ENCODE measurements at places on chromosomes 16 and 17.

GRCh38 chr16:89573826-89574680 lies 1.5 kb upstream of the CPNE7 start:
- no peak for DNase-seq

GRCh38 chr16:79897453-79898146 lies 297.1 kb upstream of the MAF start:
- no peak for DNase-seq

GRCh38 chr17:27798376-27798775 lies 2.0 kb downstream of the NOS2 start:
- no peak for DNase-seq

- peak; percentile 13 for DNase-seq
Measured at GRCh38 chr17:28711723-28712031, at the start of gene PROCA1. PROCA1 (minus strand) TSS chr17:28711888; CDS start chr17:28711660, 228 bp downstream.

GRCh38 chr17:50372758-50373556 lies at the start of the genes EME1 and MRPL27:
EME1 (plus strand) TSS chr17:50373229; CDS start chr17:50375209, 1,980 bp downstream.
MRPL27 (minus strand) TSS chr17:50373184; CDS start chr17:50373170, 14 bp downstream.
- peak; percentile 72 for DNase-seq

DNA sequence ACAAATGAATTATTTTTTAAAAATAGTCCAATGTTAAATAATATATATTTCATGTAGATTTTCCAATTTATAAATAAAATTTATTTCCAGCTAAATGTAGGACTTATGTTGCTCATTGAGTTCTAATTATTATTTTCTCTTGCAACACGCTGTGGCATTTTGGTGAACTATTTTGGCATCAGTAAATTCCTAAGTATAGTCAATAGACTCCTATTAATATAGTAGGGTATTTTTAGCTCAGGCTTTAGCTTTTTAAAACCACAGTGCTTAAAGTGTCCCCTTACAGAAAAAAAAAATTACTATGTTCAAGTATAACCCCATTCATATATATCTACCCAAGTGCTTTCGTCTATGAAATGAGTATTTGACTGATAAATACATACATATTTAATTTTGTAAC lies 919.2 kb upstream of the SOX9 start:
- no peak for DNase-seq

- DNase-seq: no peak
Measured at GRCh38 chr17:41959030-41959335, 7.6 kb upstream of the CNP start.

GRCh38 chr16:77212741-77213541 lies 13.7 kb downstream of the SYCE1L start:
- DNase-seq: peak; percentile 17

DNA sequence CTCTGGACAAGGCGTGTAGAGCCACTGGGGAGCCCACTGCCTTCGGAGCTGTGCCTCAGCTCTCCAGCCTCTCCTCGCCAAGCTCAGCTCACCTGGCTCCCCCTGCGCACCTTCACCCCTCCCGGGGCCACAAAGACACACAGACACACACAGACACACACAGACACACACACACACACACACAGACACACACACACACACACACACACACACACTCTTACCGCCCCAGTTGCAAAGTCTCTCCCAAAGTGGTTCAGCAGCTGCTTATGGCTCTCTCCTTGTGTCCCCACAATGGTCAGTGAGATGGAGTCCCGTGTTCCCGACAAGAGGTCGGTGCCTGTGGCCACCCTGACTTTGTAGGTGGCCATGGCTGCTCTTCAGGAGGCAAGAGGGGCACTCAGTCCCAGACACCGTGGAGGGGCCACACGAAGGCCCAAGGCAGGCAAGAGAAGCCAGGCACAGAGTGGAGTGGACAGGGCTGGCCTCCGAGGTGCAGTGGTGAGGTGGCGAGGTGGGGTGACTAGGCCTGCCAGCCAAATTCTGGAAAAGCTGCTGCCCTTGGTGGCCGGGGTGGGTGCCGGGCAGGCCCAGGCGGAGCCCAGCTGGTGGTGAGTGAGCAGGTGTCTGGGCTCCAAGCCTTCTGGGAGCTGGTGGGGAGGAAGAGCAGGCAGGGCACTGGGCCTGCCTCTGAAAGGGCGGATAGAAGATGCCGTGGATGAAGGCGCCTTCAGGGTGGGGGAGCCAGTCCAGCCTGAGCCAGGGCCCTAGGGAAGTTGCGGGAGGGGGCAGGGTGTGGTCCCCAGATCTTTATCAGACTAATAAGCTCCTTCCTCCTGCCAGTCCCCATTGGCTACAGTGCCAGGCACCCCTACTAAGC lies at the start of gene ALOX12B:
ALOX12B (minus strand) TSS at position 642 of the 877 bp plus-strand sequence; CDS start at position 368, 274 bp downstream.
- no peak for DNase-seq

DNA sequence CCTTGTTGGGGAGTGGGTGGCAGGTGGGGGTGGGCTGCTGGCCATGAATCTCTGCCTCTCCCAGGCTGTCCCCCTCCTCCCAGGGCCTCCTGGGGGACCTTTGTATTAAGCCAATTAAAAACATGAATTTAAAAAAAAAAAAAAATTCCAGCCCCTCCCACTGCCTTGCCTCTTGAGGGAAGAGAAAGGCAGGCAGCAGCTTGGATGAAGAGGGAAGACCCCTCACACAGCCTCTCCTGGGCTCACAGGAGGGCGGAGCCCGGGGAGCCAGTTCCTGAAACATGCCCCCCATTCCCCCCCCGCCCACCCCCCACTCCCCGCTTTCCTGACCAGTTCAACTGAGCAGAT lies 1.8 kb upstream of the TCAP start:
- no peak for DNase-seq

DNA sequence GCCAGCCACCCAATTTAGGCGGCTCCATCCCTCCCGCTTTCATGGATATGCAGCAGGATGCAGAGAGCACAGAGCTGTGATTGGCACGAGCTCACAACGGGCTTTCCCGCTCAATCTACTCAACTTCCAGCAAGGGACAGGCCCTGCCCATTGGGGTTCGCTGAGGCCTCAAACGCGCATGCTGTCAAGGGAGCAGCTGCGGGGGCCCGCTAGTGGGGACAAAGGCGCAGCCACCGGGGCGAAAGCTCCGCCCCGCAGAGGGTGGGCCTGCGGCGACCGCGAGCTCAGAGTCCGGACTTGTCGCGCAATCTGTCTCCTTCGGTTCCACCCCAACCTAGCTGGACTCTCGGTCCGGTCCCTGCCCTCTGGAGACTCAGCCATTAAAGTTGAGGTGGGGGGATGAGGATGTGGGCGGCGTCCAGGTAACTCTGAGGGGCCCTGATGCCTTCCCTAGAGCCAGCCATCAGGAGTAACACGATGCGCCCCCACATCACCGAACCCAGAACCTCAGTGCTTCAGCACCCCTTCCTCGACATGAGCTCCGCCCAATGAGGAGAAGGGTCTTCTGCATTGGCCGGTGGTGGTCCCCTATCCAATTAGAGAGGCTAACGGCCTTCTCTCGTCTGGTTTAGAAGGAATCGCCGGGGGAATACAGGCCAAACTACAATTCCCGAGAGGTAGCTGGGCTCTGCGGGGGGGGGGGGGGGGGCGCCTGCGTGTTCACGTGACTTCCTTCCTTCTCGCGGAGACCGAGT lies 489 bp upstream of the NFATC3 start:
- peak; percentile 45 for DNase-seq

- DNase-seq: no peak
Measured at GRCh38 chr17:75906143-75906884, 1.6 kb upstream of the MRPL38 start.

- DNase-seq: no peak
Measured at GRCh38 chr16:56355786-56356275, 69.5 kb downstream of the AMFR start.

GRCh38 chr17:80694992-80695912 lies 150.6 kb downstream of the RPTOR start:
- DNase-seq: no peak
